ENCODE measurements at places on chromosomes 4 and X. TPM values are rescaled to one million over a fixed set of nuclear protein-coding genes. Genes with fewer than 3 reads are reported as not detected.

DNA sequence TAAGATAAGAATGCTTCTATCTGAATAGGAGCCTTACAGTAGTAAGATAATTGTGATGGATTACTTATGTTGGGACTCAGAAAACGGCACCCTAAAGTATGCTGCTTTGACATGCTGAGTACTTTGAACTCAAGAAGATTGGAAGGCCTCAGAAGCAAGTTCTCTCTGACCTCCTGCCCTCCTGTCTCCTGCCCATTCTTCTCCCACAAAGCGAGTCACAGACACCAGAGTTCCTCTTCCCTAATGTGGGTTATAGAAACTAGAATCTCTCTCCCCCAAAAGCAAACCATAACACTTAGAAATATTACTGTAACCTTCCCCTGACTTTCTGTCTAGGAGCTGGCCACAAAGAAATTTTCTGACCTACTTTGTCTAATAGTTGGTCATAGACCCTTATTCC, 76.5 kb downstream of the DDIT4L start:
- DNase-seq = no peak

DNA sequence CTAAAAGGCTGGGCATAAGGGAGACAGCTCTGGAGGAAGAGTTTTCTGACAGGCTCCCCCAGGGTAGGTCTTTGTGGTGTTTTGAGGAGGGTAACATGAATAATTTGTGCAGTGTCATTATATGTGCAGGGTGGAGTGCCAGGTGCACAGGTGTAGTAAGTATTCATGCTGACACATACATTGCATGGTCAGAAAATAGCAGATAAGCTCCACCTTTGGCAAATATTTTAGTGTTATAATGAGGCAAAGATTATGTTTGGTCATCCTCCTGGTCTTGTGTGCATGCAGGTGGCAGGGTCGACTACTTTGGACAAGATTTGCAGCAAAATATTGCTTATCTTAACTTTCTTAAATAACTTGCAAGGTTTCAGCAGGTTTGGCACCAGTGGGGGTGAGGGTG, 910.4 kb upstream of the PCDH10 start:
- DNase-seq = no peak

GRCh38 chrX:71195964-71196649, 26.9 kb upstream of the GJB1 start:
- no peak for DNase-seq

The FAM184B gene
- polyA plus RNA-seq = 0.40 TPM

The MAP7D2 gene
- polyA plus RNA-seq = 3.5 TPM

Measured in right renal cortex interstitium (tissue), 3 donors.